ENCODE measurements at places on chromosomes 1 and 21. TPM values are rescaled to one million over a fixed set of nuclear protein-coding genes. Genes with fewer than 3 reads are reported as not detected.
A peak's percentile ranks its signal among the peaks of the same experiment; 100 is the strongest.

GLIS1 gene
- total RNA-seq = 0.18 TPM

SMPDL3B gene
- 16.5 TPM for total RNA-seq

UMODL1 gene
- not detected for total RNA-seq

GBP5 gene
- 2.9 TPM for total RNA-seq

DNA sequence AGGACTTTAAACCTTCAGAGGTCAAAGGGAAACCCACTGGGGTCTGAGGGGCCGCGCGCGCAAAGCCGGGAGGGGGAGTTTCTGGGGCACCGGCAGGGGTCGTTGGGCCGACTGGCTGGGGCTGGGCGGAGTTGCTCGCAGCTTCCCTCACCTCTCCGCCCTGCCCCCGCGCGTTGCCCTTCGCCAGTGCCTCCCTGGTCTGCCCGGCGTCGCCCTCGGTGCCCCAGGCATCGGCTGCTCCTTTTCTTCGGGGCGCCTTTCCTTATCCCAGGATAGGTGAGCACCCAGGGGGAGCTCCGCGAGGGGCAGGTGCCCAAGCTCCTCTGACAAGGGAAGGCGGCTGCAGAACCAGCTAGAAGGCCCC is 390 bp upstream of the NGF start:
- DNase-seq = no peak

GRCh38 chr1:233121947-233122559 is 171.6 kb downstream of the NTPCR start:
- DNase-seq = no peak

- no peak for DNase-seq
Measured at GRCh38 chr21:29114765-29115500, 15.5 kb upstream of the MAP3K7CL start.

DNA sequence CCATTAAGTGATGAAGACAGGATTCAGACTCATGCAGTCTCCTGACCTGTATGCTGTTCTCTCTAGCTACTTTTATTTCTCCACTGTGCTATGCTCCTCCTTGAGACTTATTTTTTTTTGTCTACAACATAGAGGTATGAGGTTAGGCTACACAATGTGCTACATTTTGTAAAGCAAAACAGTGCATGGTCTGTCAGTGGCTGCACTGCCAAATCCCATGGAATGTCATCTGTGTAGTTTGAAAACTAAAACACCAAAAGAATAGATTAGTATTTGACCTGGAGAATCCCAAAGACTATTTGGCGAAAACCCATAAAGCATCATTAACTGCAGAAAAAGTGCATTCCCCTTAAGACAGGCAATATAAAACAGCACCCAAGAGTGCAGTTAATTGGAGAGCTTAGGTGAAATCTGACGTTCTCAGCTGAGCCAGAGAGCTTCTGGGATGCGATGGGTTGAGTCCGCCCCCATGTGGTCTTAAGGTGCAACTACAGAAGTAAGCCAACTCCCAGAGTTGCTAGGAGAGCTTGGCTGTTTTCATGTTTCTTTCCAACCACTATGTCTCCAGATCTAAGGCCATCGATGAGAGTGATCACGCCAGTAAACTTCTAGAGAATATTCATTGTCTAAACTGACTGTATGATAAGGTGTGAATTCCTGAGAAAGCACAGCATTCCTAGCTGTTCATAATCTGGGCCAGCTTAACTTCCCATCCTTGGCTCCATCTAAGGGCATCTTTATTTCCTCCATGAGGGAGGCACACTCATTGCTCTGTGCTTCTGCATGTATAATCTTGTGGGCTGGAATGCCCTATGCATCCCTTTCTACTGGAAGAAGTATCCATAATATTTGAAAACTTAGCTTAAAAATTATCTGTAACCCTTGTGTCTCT is 20.7 kb upstream of the CYP2J2 start:
- DNase-seq = peak; percentile 78

- DNase-seq = peak; percentile 50
Measured at GRCh38 chr1:68470388-68470970, 20.7 kb upstream of the RPE65 start.

DNA sequence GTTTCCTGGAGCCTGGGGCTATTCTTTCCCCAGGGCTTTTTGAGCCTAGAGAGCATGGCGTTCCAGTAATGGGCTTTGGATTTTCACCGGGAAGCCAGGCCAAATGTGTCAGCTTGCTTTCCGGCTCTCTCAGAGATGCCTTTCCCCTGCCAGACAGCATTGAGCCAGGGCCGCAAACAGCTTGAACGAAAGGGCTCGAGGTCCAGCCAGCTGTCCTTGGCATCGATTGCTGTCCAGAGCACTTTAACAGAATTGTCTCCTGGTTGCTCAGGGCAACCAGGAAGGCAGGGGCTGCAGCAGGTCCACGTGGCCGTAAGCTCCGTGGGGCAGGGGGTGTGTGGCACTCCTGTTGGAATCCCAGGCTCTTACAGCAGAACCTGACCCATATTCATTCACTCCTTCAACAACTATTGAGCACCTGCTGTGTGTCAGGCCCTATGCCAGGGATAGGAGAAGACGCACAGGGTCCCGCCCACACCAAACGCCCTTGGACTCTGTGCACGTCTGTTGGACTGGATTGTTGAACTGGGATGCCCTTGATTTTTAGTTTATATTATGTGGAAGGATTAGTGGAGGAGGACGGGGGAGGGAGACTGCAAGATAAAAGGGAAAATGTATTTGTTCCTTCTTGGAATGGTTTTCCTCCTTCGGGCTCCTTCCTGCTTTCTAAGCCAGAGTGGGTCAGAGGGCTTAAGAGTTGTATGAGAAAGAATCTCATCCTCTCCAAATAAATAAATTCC is 38.7 kb upstream of the EFHD2 start:
- peak; percentile 92 for DNase-seq

- DNase-seq = no peak
Measured at GRCh38 chr1:244097523-244098405, 46.7 kb downstream of the ZBTB18 start.

DNA sequence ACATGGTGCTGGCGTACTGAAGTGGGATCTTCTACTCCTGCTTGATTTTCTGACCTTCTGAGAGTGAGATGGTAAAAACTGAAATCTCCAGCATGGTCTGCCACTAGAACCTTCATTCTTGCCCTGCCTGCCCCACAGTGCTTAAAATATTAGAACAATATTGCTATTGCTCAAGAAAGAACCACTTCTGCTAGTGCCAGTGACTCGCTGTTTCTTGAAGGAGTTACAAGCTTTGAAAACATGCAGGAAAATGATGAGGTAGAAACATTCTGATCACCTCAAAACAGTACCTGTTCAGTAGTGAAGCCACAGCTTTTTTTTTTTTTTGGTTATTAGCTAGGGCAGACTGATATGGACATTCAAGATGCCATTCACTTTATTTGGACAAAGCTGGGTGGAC is 95.3 kb downstream of the BACH1 start:
- no peak for DNase-seq

DNA sequence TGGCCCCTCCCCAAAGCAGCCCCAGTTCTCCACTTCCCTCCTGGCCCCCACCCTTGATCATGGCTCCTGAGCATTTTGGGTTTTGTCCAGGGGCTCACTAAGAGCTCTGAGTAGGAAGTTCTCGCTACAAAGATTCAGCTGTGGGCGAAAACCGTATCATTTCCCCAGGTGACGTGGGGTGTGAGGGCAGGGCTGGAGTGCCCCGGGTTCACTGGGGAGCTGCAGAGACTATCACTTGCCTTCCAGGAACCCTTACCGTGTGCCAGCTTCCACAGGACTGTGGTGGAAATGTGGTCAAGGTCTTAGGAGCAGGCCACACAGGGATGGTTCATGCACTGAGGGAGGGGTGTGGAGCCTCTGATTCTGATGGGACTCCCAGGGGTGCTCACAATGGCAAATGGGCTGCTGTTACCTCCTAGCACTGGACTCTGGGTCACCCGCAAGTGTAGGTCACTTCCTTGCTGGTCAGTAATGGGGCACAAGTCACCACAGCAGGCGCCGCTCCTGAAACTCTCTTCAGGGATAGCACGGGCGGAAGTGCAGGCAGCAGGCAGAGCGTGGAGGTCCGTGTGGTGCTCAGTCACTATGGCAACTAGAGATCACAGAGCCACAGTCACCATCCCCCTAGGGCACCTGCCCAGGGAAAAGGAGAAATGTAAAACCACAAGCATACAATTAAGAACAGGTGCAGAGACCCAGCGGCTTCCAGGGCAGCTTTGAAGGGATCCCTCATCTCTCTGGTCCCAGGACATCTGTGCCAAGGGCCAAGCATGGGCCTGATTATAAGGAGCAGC is 35.4 kb downstream of the RSPH1 start:
- peak; percentile 53 for DNase-seq

- DNase-seq = peak; percentile 39
Measured at GRCh38 chr21:32653326-32653901, 41.2 kb upstream of the CFAP298 start.

DNA sequence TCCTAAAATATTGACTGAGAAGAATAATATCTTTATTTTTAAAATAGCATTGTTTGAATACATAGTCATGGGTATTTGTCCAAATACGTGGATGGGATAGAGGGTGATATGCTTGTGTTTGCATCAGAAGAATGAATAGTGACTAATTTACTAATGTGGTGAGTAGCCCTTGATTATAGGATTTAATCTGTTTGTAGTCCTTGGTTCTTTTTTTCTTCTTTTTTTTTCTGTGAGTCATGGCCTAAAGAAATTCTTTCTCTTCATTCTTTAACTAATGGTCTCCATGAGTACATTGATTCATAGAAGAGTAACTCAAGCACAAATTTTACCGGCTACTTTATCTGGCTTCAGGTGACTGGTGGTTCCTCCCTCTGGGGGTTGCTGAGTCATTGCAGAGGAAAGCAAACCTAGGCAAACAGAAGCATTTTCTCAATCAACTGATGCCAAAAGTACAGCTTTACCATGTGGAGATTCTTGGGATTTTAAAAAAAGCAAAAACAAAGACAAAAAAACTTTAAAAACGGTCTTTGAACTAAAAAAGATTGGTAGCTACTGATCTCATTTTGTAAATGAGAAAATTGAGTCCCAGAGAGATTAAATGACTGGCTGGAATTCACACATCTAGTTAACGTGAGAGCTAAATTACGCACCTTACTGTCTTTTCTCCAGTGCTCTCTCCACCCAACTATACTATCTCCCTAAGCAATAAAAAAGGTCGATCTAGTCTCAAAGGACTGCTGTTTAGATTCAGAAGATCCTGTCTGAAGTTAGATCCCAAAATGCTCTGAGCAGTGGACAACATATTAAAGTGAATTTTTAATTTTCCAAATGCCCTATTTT is 40.5 kb downstream of the AK5 start:
- no peak for DNase-seq

DNA sequence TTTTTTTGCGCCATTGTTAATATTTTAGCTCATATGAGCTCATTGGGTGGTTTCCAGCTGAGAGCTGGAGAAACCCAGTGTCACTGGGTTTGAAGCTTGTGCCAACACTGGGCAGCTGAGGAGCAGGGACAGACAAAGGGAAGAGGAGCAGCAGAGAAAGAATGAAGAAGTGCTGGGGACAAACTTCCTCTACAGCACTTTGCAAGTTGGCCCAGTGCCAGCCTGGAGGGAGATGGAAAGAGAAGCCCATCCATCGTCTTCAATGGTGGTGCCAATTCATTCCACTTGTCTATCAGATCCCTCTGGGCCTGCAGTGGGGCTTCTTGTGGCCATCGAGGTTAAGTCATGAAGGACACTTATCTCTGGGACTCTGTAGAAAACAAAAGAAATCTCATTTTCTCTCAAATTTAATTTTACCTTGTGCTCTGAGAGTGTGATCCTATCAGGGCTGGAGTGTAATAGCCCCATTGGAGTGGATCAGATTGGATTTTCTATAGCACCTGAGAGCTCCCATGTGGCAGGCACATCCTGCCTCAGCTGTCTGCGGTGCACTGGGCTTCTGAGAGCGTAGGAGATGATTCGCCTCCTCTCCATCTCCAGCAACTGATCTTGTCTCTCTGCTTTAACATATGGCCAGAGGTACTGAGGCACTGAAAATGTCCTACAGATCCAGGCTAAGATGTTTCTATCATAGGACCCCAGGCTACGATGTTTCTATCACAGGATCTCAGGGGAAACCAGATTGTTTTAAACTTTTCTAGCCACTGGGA is 114.7 kb downstream of the TNR start:
- DNase-seq = no peak

DNA sequence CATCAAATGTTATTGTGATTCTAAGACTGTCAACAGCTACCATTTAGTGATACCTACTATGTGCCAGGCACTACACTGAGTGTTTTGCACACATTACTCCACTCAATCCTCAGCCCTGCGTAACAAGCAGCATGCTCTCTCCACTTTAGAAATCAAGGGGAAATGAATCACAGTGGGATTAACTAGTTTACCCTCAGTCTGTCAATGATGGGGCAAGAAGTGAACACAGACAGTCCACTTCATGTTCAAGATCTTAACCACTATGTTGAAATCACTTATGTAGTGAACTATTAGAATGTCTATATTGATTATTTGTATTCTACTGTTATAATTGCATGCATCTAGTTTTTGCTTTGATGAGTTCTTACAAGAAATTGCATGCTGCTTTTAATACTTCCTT is 165.3 kb downstream of the LTN1 start:
- no peak for DNase-seq

- peak; percentile 50 for DNase-seq
Measured at GRCh38 chr21:18041012-18041411, 203.6 kb upstream of the CHODL start.

DNA sequence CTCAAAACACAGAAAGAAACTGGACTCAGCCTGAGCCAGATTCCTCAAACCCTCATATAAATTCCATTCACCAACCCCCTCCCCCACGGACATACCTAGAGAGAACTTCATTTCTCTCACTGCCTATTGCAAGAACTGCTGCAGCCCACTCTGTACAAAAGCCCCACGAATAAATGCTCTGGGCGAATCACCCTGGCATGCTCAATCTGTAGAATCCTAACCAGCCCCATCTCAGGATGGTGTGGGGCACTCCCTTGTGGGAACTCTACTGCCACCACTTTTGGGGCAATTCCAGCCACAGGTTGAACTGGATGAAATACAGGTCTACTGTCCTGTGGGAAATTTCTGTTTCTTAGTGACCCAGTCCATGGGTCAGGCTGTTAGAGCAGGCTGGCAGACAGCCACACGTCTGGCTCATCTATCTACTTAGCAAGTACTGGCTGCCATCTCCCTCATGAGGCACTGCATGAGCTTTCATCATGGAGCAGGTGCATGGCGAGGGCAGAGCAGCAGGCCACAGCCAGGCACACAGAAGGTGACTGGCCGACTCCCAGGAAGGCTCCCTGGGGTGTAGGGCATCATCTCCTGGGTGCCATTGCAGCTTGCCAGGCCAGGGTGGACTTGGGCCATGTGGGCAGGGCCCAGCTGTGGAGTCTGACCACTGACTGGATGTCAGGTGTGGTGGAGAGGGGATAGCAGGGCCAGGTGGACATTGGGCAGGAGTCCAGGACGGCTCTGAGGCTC is 1.6 kb upstream of the C1orf35 start:
- no peak for DNase-seq

DNA sequence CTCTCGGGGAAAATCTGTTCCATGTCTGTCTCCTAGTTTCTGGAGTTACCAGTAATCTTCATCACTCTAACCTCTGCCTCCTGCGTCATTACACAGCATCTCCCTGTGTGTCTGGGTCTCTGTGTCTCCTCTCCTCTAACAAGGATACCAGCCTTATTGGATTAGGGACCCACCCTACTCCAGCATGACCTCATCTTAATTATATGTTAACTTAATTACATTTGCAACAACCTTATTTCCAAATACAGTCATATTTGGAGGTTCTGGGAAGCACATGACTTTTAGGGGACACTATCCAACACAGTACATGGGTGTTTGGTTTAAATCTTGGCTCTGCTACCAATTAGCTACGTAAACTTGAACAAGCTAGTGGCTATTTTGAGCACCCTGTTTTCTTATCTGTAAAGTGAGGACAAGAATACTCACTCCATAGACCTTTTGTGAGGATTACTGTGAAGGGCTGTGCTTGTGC is 83.9 kb upstream of the SGIP1 start:
- no peak for DNase-seq

All from lung (tissue), 17 donors.